ENCODE measurements at places on chromosomes 11 and 22.

DNA sequence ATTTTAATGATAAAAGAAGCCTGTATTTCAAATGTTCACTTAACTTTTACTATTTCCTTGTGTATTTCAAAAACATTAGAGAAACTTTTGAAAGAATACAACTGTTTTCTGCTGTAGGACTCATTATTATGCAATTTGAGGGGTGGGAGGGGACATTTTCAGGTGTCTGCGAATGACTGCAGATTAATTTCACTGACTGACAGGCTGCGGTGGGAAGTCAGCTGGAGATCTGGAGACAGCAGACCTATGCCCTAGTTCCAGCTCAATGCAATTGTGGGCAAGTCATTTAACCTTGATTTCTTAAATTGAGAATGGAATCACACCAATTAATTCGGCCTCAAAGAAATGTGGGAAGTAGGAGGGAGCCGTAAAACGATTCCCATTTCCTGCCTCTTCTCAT lies 128.7 kb downstream of the ARL14EP start:
- no peak for DNase-seq

GRCh38 chr22:45628515-45628914 lies 43.1 kb upstream of the ATXN10 start:
- no peak for DNase-seq

DNA sequence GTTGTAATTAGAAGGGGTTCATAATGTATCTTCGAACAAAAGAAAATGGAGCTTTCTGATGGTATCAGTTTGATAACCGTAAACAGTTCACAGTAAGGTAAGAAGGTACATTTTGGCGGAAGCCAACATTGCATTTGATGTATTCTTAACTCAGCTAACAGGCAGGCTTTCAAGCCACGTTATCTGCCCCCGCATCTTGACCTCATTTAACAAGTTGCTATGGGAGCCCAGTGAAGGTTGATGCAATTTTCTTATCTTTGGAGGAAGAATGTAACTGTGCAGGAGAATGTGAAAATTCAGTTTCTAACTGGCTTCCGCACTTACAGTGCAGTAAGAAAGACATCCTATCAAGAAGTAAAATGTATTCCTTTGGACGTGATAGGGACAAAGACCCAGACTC lies 110.6 kb downstream of the ETS1 start:
- DNase-seq: peak; percentile 87

- no peak for DNase-seq
Observed at GRCh38 chr22:29187831-29188230, 17.9 kb upstream of the EMID1 start.

- DNase-seq: peak; percentile 98
Observed at GRCh38 chr11:120331301-120331996, 4.8 kb upstream of the ARHGEF12 start.

DNA sequence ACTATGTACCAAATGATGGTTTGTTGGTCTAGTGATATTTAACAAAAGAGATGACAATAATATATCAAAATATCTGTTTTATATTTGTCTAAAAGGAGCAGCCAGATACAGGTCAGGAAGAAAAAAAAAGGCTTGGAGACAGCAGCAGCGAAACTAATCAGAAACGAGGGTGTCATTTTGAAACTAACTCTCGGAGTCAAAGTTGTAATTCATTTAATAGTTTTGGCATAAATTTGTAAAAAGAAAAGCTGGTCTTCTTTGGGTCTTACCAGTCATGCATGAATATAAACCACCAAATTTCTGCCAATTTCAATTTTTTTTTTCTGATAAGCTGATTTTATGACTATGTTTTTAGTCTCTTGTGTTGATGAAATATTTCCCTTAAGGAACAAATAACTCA lies 25.5 kb downstream of the NPAT start:
- no peak for DNase-seq

DNA sequence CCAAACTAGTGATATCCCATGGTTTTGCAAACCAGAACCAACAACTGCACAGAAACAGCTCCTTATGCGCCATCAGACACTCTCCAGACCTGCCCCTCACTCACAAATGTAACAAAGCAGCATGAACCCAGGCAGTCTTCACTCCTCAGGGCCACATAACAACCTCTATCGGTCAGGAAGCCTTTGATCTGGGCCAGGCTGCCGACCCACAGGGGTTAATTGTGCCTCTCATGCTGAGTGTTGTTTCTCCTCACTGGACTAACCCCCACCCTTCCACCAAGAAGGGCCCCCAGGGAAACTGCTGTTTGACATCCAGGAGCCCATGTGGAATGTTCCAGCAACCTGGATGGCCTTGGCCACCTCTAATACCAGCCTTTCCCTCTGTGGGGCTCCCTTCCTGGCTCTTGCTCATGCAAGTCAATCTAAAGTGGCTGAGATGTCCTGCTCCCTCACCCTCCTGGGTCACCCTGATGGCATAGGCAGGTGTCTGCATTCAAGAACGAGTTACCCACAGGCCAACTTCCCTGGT lies 7.9 kb upstream of the RGL4 start:
- no peak for DNase-seq

DNA sequence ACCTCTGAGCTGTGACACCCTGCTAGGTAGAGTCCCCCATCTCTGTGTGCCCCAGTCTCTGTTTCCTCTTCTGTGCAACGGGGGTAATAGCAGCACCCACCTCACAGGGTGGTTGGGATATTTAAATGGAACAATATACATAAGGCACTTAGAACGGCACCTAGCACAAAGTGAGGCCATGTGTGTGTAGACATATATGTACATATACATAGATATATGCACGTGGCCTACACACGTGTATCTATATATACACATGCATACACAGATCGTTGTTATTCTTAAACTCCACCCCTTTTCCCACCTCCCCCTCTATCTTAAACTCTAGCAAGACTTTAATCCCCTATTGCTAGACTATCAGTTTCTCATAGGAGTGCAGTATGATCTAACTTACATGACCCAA lies 2.4 kb downstream of the WNT11 start:
- DNase-seq: no peak

DNA sequence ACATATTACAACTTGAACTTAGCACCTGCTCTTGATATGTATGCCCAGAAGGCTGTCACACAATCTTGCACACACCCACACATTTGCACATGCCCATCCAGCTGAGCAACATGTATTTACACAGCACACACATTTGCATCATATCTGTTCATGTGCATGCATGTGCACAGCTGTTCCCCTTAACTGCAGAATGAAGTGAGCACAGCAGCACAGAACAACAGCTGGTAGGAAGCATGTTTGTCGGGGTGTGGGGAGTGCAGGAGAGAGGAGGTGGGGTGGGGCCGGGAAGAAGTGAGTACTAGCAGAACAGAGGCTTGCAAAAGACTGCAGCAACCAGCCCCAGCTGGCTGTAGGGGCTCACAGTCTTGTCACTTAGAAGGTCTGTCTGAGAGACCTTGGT lies 296.5 kb downstream of the KIRREL3 start:
- DNase-seq: no peak

- DNase-seq: no peak
Observed at GRCh38 chr11:116980136-116980793, 118.0 kb downstream of the SIK3 start.

GRCh38 chr11:2846056-2846455 lies 39.5 kb downstream of the CDKN1C start:
- no peak for DNase-seq

GRCh38 chr11:102244681-102245409 lies 72.4 kb upstream of the BIRC3 start:
- peak; percentile 94 for DNase-seq

DNA sequence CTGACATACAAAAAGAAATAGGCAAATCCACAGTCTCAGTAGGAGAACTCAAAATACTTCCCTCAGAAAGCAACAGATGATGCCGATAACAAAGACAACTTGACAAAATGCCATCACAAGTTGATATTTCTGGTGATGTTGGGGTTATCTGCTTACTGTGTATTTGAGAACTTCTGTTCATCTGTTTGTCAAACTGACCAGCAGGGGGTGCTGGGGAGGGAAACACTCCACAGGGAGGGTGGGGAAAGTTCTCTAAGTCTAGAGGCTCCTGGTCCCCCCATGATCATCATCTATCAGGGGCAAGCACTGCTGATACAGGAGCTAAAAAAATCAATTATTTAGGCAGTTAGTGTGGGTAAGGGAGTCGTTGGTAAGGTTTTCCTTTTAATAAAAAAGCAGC lies 19.2 kb downstream of the GLYATL1 start:
- DNase-seq: no peak

- no peak for DNase-seq
Observed at GRCh38 chr11:44939673-44940395, 10.8 kb downstream of the TP53I11 start.

- DNase-seq: no peak
Observed at GRCh38 chr11:31412946-31413345, 43.3 kb downstream of the DNAJC24 start.

- DNase-seq: peak; percentile 12
Observed at GRCh38 chr11:106998116-106998915, 20.0 kb downstream of the GUCY1A2 start.

DNA sequence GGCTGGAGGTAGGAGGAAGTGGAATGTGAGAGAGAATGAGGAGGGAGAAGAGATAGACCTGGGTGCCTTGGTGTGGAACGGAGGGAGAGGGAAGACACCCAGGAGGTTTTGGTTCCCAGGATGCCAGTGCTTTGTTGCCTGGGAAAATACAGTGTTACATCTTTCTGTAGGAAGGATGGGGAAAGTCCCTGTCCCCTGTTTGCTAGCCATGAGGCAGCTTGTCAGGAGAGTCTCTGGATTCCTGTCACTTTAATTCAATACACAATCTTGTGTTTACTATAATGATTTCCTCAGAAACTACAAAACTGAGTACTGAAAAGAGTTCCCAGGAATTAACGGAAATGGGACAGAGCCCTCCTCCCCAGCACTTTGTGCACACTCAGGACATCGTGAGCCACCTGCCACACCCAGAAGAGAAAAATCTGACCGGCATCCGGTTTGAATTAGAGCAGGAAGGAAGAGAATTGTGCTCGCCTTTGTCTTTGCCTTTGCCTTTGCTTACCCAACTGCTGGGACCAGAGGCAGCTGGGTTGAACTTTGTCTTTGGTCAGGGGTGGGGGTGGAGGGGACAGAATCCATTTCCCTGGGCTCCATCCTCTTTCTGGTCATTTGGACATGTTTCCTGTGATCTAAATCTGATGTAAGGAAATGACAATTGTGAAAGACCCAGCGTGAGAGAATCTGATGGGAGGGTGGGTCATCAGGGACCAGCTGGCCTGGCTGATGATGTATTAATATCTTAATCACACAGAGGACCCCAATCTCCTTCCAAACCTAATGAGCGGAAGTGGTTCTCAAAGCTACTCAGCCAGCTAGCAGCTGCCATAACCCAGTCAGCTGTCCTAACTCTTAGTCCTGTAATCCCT lies 1.3 kb upstream of the LIMK2 start:
- DNase-seq: no peak

- DNase-seq: no peak
Observed at GRCh38 chr11:2115308-2115707, 23.9 kb downstream of the IGF2 start.
